SJSA1 (cell line): ENCODE measurements at places on chromosomes 2 and 18.

GRCh38 chr2:72198532-72199241 is 51.0 kb upstream of the CYP26B1 start:
- no peak for DNase-seq

GRCh38 chr2:222776792-222777191 is 84.0 kb upstream of the ACSL3 start:
- DNase-seq, result no peak

DNA sequence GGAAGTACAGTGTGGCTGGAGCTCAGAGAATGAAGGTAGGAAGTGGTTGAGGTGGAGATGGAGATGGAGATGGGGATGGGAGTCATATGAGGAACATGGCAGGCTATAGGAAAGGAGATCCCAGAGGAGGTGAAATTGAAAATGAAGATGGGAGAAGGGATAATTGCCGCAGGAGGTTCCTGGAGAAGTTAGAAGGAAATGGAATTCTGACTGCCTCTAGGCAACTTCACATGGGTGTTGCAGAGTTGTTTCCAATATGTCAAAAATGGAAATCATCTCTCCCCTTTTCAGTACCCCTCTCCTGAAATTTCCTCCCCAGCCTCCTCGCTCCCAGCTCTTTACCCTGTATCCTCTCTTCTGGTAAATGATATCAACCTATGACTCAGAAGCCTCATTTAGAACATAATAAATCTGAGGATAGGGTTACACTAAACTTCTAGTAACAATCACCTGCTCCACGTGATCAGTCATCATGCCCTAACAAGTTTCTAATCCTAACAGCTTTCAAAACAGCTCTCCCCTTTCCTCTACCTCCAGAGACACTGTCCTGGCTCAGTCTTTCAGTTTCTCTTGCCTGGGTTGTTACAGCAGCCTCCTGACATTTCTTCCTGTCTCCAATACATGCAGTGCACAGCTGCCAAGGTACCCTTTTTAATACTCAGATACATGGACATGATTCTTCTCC is 201.9 kb upstream of the RBMS1 start:
- DNase-seq, result no peak

GRCh38 chr2:59589881-59590280 is 963.6 kb downstream of the BCL11A start:
- DNase-seq, result no peak

DNA sequence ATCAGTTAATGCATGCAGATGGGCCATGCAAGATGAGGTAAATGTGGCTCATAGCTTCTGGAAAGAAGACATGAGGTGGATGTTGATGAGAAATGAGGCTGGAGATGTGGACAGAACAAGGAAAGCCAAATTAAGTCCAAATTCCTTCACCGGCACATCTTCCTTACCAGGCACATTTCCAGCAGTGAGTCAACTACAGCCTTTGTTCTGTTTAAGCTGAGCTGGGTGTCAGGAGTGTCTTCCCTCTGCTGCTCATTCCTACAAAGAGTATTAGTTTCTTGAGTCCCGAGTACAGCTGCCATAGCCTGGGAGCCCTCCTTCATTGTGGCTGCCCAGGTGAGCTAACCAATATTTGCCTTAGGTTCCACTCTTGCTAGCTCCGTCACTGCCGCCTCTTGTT is 945.0 kb downstream of the SLC4A3 start:
- no peak for DNase-seq
